Fibroblast of villous mesenchyme (primary cell): ENCODE measurements at places on chromosomes 3 and 15. TPM values are rescaled to one million over a fixed set of nuclear protein-coding genes. Genes with fewer than 3 reads are reported as not detected.

Gene P2RY14
- total RNA-seq, result not detected in 2 replicates

Gene TEX55
- not detected in 2 replicates for total RNA-seq

Gene MLF1
- 6.1 and 8.2 TPM in 2 replicates for total RNA-seq

Gene IQCF5
- total RNA-seq, result not detected in 2 replicates

Gene KIF23
- total RNA-seq, result 34.5 and 60.5 TPM in 2 replicates

Gene FETUB
- not detected in 2 replicates for total RNA-seq

Gene SLCO2A1
- 0.32 and 0.43 TPM in 2 replicates for total RNA-seq

Gene PRSS50
- total RNA-seq, result not detected in 2 replicates

Gene MINAR1
- 1.3 and 2.3 TPM in 2 replicates for total RNA-seq

Gene MUC4
- not detected in 2 replicates for total RNA-seq

Gene PTX3
- total RNA-seq, result 22.5 and 47.0 TPM in 2 replicates

Gene ATP10A
- total RNA-seq, result 1.3 and 4.2 TPM in 2 replicates

Gene MYH15
- total RNA-seq, result under 0.01 TPM in 2 replicates

Gene ETFA
- total RNA-seq, result 85.7 and 114 TPM in 2 replicates

Gene LRRC58
- total RNA-seq, result 29.4 and 29.6 TPM in 2 replicates

Gene CCR3
- not detected in 2 replicates for total RNA-seq

Gene MYZAP
- under 0.01 and 0.43 TPM in 2 replicates for total RNA-seq
